ENCODE measurements at places on chromosomes 12 and 14. TPM values are rescaled to one million over a fixed set of nuclear protein-coding genes. Genes with fewer than 3 reads are reported as not detected.

Gene SLC4A8
- total RNA-seq = 9.1 TPM

DNA sequence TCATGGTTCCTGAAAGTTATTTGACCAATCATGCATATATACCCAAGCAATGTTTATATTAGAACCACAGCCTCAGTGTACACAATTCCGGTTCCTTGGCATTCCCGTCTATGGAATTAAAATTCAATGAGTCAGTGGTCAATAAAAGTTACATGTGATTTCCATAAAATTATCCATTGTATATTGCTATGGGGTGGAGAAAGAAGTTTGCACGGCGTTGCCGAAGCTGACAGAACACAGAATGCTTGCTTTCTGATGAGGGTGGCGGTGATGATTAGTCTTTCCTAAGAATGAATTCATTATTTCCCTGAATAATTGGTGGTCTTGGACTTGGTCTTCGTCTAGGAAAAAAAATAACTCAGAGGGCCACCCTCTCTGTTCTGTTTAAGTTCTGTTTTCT, 214.1 kb downstream of the ANO2 start:
- DNase-seq = no peak

Gene CEBPE
- total RNA-seq = 0.11 TPM

Gene KLHDC1
- total RNA-seq = 1.7 TPM

Gene C12orf50
- total RNA-seq = not detected

Gene FAM181A
- total RNA-seq = not detected
